Natural killer cell treated with Interleukin-12 subunit alpha and Interleukin-12 subunit beta and Interleukin-15 and Interleukin-18, amount 100 ng/mL, for 72 hours (primary cell): ENCODE measurements at places on chromosomes 3 and 15. TPM values are rescaled to one million over a fixed set of nuclear protein-coding genes. Genes with fewer than 3 reads are reported as not detected.

Gene SNTN
- total RNA-seq = not detected

Gene PPP2R3A
- 0.24 TPM for total RNA-seq

Gene CCNDBP1
- 45.7 TPM for total RNA-seq

Gene ABCC5
- 16.3 TPM for total RNA-seq

Gene SLC22A13
- total RNA-seq = 1.3 TPM
